ENCODE measurements at places on chromosomes 5 and 9. TPM values are rescaled to one million over a fixed set of nuclear protein-coding genes. Genes with fewer than 3 reads are reported as not detected.

Gene SPATA6L
- total RNA-seq: 0.39 TPM

Gene PDCD1LG2
- 22.8 TPM for total RNA-seq

Gene SPINK13
- not detected for total RNA-seq

Gene MAMDC2
- total RNA-seq: 4.7 TPM

Gene DELE1
- total RNA-seq: 45.5 TPM

Gene GFPT2
- 12.2 TPM for total RNA-seq

Gene WDR38
- not detected for total RNA-seq

Gene SLC6A7
- total RNA-seq: not detected

Gene SH3TC2
- total RNA-seq: 2.4 TPM

Gene DBH
- total RNA-seq: not detected

Gene CORO2A
- total RNA-seq: 0.73 TPM

Gene CTSV
- 0.17 TPM for total RNA-seq

Gene ABCA1
- total RNA-seq: 85.7 TPM

Gene LHX3
- not detected for total RNA-seq

Gene TESK1
- total RNA-seq: 16.1 TPM

Gene NUTM2F
- not detected for total RNA-seq

Gene SV2C
- not detected for total RNA-seq

Gene PRRC2B
- 117 TPM for total RNA-seq

Gene SAXO1
- under 0.01 TPM for total RNA-seq

Gene SLC2A6
- total RNA-seq: 19.7 TPM

Gene AMACR
- 7.1 TPM for total RNA-seq

Gene FGD3
- total RNA-seq: not detected

Gene SLCO6A1
- total RNA-seq: not detected
